ENCODE measurements at places on chromosomes 1 and 21.

- DNase-seq = no peak
Measured at GRCh38 chr1:182301467-182302198, 90.0 kb downstream of the GLUL start.

DNA sequence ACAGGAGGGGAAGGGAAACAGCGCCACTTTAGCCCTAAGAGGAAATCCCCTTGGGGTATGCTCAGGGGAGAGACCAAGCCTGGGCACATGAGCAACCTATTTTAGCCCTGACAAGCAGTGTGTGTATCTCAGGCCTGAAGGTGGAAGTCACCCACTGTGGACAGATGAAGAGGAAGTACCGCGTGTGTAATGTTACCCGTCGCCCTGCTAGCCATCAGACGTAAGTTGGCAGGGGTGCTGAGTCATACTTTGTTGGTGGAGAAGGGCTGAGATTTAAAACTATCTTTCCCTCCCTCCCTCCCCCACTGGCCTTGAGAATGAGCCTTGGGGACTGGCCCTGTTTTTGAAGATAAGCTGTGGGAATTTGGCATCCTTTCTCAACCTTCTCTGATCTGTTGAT, 11.2 kb downstream of the AGO1 start:
- DNase-seq = no peak

GRCh38 chr1:111197598-111198284, 2.7 kb downstream of the DENND2D start:
- no peak for DNase-seq

DNA sequence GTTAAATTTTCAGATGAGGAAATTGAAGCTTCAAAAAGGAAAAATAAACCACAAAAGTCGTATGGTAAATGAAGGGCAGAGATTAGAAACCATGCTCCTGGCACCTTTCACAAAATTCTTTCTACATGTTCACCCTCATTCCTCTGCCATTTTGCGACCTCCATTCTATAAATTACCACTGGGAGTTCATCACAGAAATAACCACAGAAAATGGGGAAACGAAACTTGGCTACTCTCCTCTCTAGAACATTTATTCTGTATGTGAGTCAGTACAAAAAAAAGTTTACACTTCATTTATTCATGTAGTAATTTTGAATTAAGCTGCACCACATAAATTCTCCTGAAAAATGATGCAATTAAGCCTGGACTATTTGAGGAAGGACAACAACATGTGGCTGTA, 320.9 kb upstream of the C1orf87 start:
- no peak for DNase-seq

- DNase-seq = no peak
Measured at GRCh38 chr1:47416319-47417169, 459 bp downstream of the FOXE3 start.

DNA sequence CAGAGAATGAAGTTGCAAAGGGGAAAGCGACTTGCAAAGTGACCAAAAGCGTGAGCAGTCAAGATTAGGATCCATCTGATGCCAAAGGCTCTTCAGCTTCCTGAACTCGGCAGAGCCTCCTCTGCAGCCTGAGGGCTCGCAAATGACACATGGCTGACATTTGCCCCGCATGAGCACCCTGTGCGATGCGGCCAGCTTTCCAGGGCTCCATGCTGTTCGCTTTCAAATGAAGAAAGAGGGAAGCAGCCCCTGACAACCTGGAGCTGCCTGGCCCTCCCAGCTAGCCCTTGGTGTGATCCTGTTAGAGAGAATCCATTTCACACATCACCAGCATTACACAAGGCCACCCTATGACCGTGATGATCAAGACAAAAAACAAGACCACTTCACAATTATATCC, 20.2 kb upstream of the FAM131C start:
- DNase-seq = no peak

- no peak for DNase-seq
Measured at GRCh38 chr1:8419172-8419571, 101.3 kb downstream of the SLC45A1 start.

- peak; percentile 9 for DNase-seq
Measured at GRCh38 chr21:26077521-26077920, 93.0 kb downstream of the APP start.

GRCh38 chr1:39387452-39387851, 104.0 kb upstream of the BMP8A start:
- DNase-seq = no peak

- no peak for DNase-seq
Measured at GRCh38 chr1:242318140-242318539, 206.4 kb downstream of the PLD5 start.

- DNase-seq = no peak
Measured at GRCh38 chr1:9291914-9292360, 757 bp upstream of the SPSB1 start.

Measured in cerebellar nuclear complex (tissue), 1 donor.